ENCODE measurements at places on chromosomes 4 and X. TPM values are rescaled to one million over a fixed set of nuclear protein-coding genes. Genes with fewer than 3 reads are reported as not detected.

DNA sequence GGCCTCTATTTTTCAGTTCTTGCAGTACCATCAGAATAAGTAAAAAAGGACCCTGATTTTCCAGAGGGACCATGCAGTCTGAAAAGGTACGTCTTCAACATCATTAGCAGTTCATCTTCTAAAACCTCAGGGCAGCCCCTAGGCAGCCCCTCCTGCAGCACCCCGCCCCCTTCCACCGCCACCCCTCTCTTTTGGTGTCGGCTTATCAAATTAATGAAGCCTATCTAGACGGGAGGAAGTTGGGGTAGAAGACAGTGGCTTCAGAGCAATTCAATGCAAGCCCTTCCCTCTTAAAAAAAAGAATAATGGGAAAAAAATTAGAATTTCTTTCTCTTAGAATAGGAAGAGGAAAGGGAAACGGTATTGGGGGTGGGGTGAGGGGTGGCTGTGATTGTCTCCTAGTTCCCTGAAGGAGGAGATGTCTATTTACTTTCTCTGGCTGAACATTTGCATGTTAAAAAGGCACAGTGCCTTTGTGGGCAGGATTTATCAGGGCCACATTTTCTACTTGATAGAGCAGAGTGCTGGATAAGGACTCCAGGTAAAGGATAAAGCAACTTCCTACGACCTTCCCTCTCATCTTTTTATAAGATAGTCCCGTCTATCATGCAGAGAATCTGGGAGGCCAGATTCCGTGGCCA is 159.4 kb downstream of the MGST2 start:
- DNase-seq, result no peak

GRCh38 chr4:35912174-35912573 is 332.1 kb downstream of the ARAP2 start:
- no peak for DNase-seq

- DNase-seq, result peak; percentile 2
Observed at GRCh38 chrX:29617276-29617675, 598.1 kb upstream of the MAGEB2 start.

GRCh38 chr4:21077967-21078366 is 377.7 kb downstream of the PACRGL start:
- DNase-seq, result no peak

GRCh38 chrX:138771047-138771446 is 59.5 kb upstream of the FGF13 start:
- no peak for DNase-seq

The RASGEF1B gene
- total RNA-seq, result 1.1 TPM

The CSAG3 gene
- 2.2 TPM for total RNA-seq

GRCh38 chr4:98199247-98199646 is 56.0 kb upstream of the STPG2 start:
- DNase-seq, result peak; percentile 0

GRCh38 chr4:17368408-17368807 is 143.5 kb downstream of the QDPR start:
- DNase-seq, result no peak

The GSPT2 gene
- 7.1 TPM for total RNA-seq

GRCh38 chr4:143185253-143186107 is 763 bp downstream of the USP38 start:
- peak; percentile 7 for DNase-seq

DNA sequence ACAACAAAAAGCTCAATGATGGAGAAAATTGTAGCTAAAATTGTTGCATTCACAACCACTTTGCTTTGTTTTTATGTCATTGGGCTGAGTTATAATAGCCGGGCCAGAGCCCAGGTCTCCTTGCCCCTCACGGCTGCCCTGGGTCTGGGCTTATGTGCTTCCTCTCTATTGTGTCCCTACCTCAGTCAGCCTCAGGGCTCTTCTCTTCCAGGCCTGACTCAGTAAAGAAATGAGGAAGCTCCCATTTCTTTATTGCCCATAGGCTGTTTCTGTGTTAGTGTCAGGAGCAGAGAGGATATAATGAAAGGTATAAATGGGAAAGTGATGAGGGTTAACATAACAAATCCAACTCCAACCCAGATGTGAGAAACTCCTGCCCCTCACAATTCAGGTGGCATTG is 18.0 kb downstream of the BST1 start:
- no peak for DNase-seq

- peak; percentile 13 for DNase-seq
Observed at GRCh38 chr4:73446336-73446938, 10.4 kb downstream of the AFP start.

The ZDHHC9 gene
- total RNA-seq, result 14.5 TPM

DNA sequence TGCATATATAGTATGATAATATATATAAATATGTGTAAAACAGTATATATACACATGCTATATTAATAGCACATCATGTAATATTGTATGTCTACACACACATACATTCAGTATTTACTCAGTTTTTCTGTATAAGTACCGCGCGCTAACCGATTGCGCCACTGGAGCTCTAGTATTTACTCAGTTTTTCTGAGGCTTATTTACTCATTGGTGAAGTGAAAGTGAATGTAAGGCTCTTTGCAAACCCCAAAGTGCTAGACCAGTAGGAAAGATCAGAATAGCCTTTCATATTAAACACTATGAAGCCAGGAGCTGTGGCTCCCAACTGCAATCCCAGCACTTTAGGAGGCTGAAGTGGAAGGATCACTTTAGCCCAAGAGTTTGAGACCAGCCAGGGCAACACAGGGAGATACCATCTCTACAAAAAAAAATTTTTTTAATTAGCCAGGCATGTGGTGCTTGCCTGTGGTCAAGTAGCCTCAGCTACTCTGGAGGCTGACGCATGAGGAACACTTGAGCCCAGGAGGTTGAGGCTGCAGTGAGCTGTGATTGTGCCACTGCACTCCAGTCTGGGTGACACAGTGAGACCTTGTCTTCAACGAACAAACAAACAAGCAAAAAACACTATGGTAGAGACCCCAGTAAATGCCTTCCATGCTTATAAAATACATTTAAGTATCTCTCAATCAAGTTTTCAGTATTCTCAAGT is 125.8 kb downstream of the KIT start:
- no peak for DNase-seq

DNA sequence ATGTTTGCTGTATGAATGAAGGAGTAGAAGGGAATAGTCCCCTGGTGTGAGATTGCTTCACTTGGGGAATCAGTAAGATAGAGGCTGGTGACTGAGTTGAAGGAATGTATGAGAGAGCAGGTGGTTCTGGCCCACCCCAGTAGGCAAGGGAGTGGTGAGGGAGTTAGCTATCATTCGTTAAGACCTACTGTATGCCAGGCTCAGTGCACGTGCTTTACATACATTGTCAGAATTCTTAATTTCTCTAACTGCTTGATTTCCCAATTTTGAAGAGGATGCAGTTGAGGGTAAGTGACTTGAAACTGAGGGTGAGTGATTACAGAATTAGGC is 700 bp downstream of the VMA21 start:
- no peak for DNase-seq

DNA sequence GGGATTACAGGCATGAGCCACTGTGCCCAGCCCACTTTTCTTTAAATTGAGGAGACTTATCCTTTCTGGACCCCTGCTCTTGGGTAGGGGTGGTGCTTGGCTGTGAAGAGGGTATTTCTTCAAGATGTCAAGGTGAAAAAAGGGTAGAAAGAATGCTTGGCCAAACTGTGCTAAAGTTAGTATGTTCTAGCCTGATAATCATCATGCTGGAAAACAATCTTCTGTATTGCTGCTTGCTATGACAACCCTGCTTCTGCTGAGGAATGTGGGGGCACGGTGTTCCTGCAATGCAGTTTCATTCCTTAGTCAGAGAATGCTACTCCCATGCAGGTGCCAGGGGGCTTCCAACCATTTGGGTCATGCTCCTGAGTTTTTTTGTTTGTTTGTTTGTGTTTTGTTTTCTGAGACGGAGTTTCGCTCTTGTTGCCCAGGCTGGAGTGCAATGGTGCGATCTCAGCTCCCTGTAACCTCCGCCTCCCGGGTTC is 4.0 kb upstream of the UBE2A start:
- no peak for DNase-seq

DNA sequence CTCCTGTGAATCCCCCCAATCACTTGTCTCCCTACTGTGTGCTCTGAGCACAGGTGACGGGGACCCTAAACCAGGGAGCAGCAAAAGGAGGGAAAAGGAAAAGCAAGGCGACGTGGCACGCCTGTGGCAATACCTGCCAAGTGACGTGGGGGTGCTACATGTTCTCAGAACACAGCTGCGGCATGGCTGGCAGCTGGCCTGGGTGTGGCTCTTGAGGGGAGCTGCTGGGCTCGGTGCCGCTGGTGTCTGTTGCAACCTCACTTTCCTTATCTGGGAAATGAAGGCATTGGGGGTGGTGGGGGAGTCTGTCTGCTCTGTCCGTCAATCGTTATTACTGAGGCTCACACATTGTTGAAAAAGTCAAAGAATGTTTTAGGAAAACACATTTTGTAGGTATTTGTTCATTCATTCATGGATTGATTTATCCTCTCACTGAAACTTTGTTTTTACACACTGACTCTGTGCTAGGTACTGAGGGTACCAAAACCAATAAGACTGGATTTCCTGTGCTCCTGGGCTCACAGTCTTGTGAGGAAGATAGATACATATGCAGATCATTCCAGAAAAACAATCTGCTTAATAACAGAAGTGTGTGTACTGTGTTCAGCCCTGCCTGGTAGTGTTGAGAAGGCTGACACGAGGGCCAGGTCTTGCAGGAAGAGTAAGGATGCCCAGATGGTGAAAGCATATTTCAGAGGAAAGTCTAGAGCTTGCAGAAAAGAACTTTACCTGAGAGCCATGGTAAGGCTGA is 217.6 kb downstream of the PTTG2 start:
- no peak for DNase-seq

GRCh38 chr4:176906709-176907108 is 114.0 kb upstream of the VEGFC start:
- no peak for DNase-seq
